A549 treated with GW870086 at 1 μM for 4 hours (cell line): ENCODE measurements at places on chromosomes 2 and 18. TPM values are rescaled to one million over a fixed set of nuclear protein-coding genes. Genes with fewer than 3 reads are reported as not detected.

Gene PLGLB2
- 0.17 to 0.34 TPM in 2 of 5 replicates, not detected in the others for total RNA-seq

Gene CPS1
- 9.2 to 12.1 TPM (median 10.4 TPM) in 5 replicates for total RNA-seq

Gene RGPD4
- 0.03 to 0.09 TPM (median 0.06 TPM) in 4 of 5 replicates, not detected in the other for total RNA-seq

Gene ABCB11
- 0.01 to 0.05 TPM (median 0.03 TPM) in 4 of 5 replicates, not detected in the other for total RNA-seq

Gene IL1R1
- total RNA-seq: 24.1 to 37.2 TPM (median 32.8 TPM) in 5 replicates

Gene PIK3C3
- 17.6 to 20.8 TPM (median 20.1 TPM) in 5 replicates for total RNA-seq

Gene ITPRIPL1
- total RNA-seq: not detected in 5 replicates

Gene DNAJC5G
- not detected in 5 replicates for total RNA-seq

Gene COL4A3
- total RNA-seq: 0.50 to 1.2 TPM (median 0.59 TPM) in 5 replicates

Gene CCDC74B
- total RNA-seq: 5.8 to 7.4 TPM (median 6.1 TPM) in 5 replicates

Gene LRRC30
- not detected in 5 replicates for total RNA-seq

Gene DBI
- 402 to 526 TPM (median 404 TPM) in 5 replicates for total RNA-seq

Gene ABCG5
- not detected in 5 replicates for total RNA-seq

Gene CCDC85A
- total RNA-seq: 0.10 to 0.23 TPM (median 0.19 TPM) in 5 replicates

Gene MMADHC
- 79.0 to 97.7 TPM (median 88.5 TPM) in 5 replicates for total RNA-seq

Gene RFX8
- total RNA-seq: not detected in 5 replicates
